Cortex of kidney (tissue), 1 donor: ENCODE measurements at places on chromosomes 6 and 20.

GRCh38 chr20:36861625-36861874, 14.4 kb upstream of the TLDC2 start:
- DNase-seq, result no peak

GRCh38 chr20:40835321-40835720, 146.3 kb upstream of the MAFB start:
- DNase-seq, result no peak

- DNase-seq, result no peak
Measured at GRCh38 chr20:32078791-32079190, 26.7 kb downstream of the HCK start.

GRCh38 chr6:56936466-56936865, 18.4 kb upstream of the BEND6 start:
- DNase-seq, result no peak

GRCh38 chr6:2109796-2110195, 135.6 kb downstream of the GMDS start:
- no peak for DNase-seq

DNA sequence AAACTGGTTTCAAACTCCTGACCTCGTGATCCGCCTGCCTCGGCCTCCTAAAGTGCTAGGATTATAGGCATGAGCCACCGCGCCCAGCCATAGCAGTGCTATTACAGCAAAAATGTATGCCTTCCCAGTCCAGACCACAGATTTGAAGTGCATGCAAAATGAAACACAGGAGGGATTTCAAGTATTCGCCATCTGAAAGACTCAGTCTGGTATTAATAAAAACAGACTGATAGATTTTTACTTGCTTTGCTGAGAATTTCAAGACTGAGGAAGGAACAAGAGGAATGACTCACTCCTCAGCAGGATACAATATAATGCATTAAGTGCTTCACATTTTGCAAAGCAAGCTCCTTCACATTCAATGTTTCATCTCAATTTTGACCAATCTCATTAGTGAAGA, 134.9 kb downstream of the TMEM200A start:
- no peak for DNase-seq

GRCh38 chr6:142367501-142368018, 65.8 kb downstream of the ADGRG6 start:
- no peak for DNase-seq
